ENCODE measurements at places on chromosomes 12 and 14.

- DNase-seq: no peak
Measured at GRCh38 chr12:71158361-71158882, 623 bp upstream of the TSPAN8 start.

GRCh38 chr12:3123729-3124128 is 46.5 kb downstream of the TSPAN9 start:
- no peak for DNase-seq

DNA sequence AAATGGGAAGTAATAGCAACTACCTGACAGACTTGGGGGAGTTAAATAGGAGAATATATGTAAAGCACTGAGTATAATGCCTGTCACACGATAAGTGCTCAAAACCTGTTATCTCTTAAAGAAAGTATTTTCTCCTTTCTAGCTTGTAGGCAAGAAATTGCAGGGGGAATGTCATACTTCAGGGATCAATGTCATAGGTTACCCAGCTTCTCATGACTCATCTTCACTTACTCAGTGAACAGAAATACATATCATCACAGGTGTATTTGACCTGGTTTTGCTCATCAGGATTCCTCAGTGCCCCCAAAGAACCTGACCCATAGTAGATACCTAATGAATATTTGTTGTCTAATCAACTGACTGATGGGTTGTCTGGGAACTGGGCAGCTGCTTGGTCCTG is 285.0 kb upstream of the ATP2B1 start:
- no peak for DNase-seq

- no peak for DNase-seq
Measured at GRCh38 chr14:91252871-91253794, 8.6 kb upstream of the GPR68 start.

GRCh38 chr14:68266998-68267397 is 447.4 kb downstream of the RAD51B start:
- no peak for DNase-seq

GRCh38 chr14:91375720-91376452 is 41.7 kb downstream of the CCDC88C start:
- no peak for DNase-seq

GRCh38 chr14:50947446-50947845 is 3.2 kb upstream of the PYGL start:
- DNase-seq: no peak

DNA sequence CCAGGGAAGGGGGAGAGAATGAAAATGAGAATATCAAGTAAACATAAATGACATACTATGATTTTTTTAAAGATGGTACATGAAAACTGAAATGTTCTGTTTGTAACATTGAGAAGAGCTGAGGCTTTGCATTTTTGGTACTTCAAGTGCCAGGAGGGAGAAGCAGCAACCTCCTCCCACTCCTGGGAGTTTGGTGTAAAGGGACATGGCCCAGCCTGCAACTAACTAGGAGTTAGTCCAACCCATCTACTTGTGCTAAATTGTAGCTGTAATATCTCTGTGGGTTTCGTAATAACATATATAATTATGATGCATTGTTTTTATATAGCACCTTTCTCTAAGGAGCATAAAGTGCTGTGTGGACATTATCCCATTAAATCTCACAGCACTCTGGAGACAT is 517.5 kb downstream of the NELL2 start:
- no peak for DNase-seq

DNA sequence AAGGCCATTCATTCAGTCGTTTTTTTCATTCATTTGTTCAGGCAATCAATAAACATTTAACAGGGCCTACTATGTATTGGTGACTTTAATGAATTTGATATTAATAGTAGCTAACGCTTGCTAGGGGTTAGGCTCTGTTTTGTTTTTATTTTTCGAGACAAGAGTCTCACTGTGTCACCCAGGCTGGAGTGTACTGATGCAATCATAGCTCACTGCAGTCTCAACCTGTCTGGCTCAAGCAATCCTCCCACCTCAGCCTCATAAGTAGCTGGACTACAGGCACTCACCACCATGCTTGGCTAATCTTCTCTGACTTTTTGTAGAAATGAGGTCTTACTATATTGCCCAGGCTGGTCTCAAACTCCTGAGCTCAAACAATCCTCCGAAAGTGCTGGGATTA is 25.6 kb upstream of the MED13L start:
- DNase-seq: no peak

DNA sequence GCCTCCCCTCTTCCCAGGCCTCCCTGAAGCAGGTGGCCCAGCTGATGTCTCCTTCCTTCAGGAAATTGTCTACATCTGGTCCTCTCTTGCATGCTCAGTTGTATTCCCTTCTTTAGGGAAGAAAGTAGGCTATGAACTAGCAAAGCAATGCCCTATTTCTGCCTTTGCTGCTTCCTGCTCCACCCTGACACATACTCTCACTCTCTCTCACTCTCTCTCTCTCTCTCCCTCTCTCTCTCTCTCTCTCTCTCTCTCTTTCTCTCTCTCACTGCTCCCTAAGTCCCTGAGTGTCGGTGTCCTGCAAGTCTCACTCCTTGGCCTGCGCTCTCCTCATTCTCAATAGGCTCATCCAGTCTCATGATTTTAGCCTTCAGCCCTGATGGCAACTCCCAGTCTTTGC is 19.4 kb upstream of the PARP11 start:
- DNase-seq: no peak

DNA sequence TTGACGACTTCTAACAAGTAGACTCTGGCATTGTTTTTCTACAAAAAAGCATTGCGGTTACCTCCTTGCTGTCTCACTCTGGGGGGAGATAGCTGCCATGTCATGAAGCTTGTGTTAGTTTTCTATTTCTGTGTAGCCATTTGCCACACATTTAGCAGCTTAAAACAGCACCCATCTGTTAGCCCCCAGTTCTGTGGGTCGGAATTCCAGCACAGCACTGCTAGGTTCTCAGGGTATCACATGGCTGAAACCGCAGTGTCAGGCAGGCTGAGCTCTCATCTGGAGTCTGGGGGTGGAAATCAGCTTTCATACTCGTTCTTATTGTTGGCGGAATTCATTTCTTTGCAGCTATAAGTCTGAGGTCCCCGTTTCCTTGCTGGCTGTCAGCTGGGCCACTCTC is 19.9 kb upstream of the STXBP6 start:
- no peak for DNase-seq

GRCh38 chr12:131574395-131574771 is 136.5 kb upstream of the SFSWAP start:
- no peak for DNase-seq

- DNase-seq: no peak
Measured at GRCh38 chr14:22105006-22105623, 431.5 kb upstream of the OR4E1 start.

DNA sequence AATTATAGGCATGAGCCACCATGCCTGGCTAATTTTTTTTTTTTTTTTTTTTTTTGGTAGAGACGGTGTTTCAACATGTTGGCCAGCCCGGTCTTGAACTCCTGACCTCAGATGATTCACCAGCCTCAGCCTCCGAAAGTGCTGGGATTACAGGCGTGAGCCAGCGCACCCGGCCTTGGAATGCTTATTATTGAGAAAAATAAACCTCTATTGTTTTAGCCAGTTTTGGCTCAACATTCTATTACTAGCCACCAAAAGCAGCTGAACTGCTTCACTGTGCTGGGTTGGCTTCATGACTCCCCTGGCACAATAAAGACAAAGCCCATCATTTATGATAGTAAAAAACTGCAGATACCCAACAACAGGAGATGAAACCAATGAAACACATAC is 93.5 kb upstream of the CEP83 start:
- no peak for DNase-seq

GRCh38 chr14:103140316-103141109 is 17.3 kb downstream of the TNFAIP2 start:
- no peak for DNase-seq

DNA sequence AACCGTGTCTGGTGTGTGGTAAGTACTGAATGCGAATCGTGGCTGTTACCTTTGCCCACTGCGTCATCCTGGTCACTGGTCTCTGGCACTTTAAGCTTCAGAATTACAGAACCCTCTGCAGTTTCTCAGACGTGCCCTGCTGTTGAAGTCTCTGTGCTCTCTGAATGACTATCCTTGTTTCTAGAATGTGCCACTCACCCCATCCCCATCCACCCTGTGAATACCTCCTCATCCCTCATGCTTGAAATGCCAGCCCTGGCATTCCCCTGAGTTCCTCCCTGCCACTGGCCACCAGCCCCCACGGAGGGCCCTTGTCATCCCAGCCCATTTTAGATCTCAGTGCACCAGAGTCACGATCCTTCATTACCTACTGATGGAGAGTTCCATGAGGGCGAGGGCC is 21.3 kb downstream of the TPCN1 start:
- no peak for DNase-seq

DNA sequence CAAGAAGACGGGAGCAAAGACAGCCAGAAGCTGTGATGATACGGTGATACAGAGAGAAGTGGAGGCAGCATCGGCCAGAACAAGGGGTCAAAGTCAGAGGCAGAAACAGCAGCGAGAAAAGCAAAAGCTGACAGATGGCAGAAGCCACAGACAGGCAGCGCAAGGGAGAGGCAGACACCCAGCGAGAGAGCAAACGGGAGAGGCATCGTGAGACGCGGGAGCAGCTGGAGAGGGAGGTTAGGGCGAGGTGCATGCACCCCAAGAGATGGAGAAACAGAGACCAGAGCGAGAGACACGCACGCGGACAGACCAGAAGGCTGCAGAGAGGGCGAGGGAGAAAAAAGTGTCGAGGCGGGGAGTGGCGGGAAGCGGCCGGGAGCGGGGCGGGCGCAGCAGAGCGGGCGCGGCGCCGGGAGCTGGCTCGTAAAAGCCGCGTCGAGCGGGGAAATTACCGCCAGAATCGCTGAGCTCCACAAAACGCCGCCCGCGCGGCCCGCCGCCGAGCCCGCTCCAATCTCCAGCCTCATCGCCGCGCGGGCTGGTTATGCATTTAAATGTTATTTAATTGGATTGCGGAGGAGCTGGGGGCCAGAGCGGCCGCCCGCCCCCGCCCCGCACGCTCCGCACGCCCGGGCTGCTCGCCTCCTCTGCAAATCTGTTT is 15.6 kb downstream of the SMUG1 start:
- DNase-seq: peak; percentile 12

DNA sequence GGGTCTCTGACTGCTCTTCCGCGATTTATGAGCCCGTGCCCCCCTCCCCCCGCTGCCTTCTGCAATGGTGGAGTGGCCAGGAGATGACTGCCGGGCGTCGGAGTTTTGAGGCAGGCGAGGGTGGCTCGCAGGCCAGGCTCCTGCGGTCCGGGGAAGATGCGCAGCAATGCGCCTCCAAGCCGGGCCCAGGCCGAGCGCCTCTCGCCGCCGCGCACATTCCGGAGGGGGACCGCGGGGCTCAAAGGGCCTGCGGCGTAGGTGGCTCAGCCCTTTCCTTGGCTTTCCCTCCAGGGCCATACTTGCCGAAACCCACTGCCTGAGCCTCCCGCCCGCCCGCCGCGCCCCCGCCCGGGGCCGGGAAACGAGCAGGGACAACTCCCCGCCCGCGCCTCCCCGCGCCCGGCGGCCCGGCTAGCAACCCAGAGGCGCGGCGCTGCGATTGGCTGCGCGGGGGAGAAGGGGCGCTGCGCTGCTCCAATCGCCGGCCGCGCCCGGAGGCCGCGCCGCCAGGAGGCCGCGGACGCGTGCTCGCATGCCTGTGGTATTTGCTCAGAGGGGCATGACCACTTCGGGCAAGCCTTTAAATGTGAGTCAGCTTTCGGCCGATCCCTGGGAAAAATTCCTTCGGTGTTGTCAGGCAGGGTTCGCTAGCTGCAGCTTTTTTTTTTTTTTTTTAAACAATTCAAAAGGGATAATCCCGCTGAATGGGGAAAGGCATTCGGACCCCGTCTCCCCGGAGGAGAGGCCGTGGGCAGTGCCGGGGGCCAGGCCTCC is 157.9 kb upstream of the PARP11 start:
- peak; percentile 61 for DNase-seq

- DNase-seq: no peak
Measured at GRCh38 chr12:67916266-67916970, 72.8 kb upstream of the IFNG-AS1 start.

DNA sequence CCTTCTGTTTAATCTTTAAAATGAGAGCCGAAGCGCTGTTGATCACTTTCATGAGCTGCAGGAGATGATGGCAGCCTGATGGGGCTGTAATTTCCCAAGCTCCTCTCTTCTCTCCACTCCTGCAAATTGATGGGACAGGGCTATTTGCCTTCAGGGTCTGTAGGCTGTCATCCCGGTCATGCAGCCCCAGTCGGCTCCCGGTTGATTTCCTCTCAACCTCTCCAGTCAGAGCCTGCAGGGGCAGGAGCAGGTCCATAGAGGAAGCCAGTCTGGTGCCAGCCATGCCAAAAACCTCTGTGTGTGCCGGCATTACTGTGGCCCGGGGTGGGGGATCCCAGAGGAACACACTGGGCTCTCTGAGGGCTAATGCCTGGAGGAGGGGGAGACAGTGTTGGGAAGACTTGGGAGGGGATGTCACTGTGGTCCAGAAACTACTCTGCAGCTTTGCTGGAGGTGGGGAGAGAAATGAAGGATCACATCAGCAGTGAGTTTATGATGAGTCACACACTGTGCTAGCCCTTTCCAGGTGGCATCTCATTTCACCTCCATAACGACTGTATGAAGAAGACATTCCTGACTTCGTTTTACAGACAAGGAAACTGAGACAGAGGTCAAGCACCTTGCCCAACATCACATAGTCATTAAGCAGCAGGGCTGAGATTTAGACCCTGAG is 46.5 kb upstream of the PRIMA1 start:
- no peak for DNase-seq

GRCh38 chr12:111330800-111331752 is 37.8 kb downstream of the PHETA1 start:
- DNase-seq: no peak

DNA sequence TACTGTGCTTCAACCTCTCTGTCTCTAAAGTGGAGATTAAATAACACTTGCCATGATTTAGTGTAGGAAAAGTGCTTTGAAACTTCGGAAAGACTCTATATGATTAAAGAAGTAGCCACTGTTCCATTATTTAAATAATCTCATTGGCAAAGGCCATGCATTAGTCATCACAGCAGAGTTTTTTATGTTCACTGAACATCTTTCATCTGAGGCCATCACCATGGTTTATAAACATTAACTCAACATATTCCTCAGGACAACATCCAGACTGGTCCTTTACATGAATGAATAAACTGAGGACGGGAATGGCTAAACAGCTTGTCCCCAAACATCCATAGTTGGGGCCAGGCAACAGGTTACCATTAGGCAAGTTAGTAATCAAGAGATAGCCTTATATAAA is 124.6 kb upstream of the FRMD6 start:
- no peak for DNase-seq

- DNase-seq: no peak
Measured at GRCh38 chr14:68663385-68664076, 129.3 kb downstream of the ZFP36L1 start.

DNA sequence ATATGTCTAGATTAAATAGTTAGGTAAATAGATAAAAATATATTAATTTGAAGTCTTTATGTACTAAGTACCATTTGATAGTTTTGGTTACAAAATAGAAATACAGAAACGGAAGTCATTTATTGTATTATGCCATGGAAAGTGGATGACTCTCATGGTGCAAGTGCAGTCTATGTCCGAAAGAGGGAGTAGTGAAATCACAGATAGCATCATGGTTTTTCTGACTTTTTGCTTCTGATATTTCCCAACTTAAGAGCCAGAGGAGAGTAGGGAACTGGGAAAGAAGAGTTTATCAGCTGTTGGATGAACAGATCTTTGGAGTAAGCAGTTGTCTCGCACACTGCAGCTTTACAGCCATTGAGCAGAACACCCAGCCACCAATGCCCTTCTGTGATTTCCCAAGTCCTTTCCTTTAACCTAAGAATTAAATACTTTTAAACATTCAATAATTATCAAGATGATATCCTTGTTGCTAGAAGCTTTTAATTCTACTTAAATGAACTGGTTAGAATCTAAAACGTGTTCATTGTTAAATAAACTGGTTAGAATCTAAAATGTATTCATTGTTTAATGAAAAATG is 18.4 kb upstream of the SRGAP1 start:
- DNase-seq: no peak

All from stimulated activated CD4-positive, alpha-beta T cell treated with anti-CD3 and anti-CD28 coated beads, TNF-alpha, amount 100 ng/mL, for 4 hours (primary cell).